Activated naive CD4-positive, alpha-beta T cell (primary cell): ENCODE measurements at places on chromosomes 3 and 15.

DNA sequence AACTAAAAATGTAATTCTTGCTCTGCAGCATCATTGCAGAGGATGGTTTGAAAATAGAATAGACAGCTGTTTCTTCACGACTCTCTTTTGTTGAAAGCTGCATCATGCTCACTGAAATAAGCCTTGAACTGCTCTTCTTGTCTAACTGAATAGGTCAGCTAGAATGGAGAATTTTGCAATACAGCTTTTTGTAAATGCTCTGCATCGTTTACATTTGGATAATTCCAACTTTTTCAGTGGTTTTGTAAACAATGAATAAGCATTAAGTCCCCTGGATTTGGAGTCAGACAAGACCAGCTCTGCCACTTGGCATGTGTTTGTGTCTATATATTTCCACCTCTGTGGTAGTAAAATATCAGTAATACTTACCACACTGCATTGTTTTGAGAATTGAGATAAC is 95.2 kb downstream of the PLSCR2 start:
- DNase-seq = no peak

- DNase-seq = no peak
Measured at GRCh38 chr3:25025236-25025635, 402.8 kb upstream of the RARB start.

DNA sequence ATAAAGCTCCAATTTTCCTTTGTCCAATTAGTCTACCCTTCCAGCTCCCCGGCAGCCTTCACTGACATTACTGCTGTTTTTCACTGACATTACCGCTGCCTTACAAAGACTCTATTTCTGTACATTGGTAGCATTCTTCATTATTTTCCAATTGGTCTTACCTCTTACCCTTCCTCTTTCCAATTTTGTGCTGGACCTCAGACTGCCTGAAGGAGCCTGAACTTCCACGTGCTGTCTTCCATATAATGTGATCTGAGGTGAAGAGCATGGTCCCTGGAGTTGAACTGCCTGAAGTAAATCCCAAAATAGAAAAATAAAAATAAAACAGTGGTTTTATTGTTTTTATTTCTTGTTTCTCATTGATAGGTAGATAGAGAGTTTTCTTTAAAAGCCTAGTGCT is 9.2 kb upstream of the TNIK start:
- DNase-seq = no peak

DNA sequence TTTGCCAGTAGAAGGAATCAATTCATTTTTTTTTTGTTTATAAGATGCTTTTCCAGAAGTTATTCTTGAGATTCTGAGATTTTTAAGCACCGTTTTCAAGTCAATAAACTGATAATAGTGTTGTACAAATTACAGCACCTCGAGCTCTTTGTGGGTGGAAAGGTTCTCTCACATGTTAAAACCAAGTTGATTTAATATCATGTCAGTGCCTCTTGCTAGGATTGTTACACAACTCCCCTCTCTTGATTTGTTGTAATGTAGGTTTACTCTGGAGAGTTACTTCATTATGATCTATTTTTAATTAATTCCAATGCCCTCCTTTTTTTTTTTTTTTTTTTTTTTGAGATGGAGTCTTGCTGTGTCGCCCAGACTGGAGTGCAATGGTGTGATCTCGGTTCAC is 25.8 kb upstream of the UBXN7 start:
- DNase-seq = no peak

GRCh38 chr3:188553569-188553968 is 399.6 kb downstream of the LPP start:
- no peak for DNase-seq

DNA sequence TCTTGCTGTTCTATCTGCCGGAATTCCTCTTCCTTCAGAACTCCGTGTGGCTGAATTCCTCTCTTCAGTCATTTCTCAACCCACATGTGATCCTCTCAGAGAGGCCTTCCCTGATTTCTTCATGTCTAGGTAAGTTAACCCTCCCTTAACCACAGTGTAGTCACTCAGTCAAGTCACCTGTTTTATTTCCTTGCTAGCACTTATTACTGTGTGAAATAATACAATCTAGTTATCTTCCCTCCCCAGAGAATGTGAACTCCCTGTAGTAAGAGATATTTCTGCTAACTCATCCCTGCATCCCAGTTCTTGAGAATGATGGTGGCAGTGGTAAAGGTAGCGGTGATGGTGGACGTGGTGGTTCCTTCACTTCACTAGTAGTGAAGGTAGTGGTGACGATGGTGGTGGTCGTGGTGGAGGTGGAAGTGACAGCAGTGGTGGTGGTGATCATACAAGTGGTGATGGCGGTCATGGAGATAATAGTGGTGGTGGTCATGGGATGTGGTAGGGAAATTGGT is 33.3 kb downstream of the COL6A5 start:
- no peak for DNase-seq

DNA sequence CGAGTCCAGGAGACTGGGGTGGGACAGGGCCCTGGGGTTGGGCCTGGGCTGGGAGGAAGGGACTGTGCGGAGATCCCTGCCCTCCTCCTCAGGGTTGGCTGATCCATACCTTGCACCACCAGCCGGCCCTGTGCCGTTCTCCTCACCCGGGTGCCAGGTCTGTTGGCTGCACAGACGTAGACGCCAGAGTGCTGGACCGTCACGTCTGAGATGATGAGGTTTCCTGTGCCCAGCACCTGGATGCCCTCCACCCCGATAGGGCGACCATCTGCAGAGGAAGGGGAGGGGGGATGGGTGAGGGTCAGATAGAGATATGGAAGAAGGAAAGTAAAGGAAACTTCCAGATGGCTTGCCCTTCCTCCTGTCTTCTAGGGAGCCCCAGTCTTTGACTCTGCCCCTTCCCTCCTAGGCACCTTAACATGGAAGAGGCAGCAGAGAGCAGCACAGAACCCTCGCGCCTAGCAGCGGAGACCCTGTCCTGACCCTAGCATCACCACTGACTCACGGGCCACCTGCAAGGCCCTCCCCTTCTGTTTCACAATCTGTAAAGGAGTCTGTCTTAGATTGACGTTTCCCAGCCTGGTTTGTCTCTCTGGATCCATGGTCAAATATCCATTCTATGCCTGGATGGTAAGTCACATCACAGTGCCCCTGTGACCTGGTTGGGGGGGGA is 28.8 kb downstream of the RNU5B-1 start:
- no peak for DNase-seq

DNA sequence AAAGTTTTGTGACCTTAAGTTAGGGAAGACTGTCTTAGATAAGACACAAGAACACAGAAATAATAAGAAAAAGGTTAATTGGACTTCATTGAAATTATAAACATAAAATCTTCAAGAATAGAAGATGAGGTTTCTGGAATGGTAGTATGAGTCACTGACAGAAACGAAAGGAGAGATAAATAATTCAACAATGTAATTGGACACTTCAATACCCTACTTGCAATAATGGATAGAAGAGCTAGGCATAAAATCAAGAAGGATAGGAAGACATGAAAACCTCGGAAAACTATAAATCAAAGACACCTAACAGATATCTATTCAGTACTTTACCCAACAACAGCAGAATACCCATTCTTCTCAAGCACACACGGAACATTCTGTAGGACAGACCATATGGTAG is 15.9 kb upstream of the MFSD1 start:
- DNase-seq = no peak

DNA sequence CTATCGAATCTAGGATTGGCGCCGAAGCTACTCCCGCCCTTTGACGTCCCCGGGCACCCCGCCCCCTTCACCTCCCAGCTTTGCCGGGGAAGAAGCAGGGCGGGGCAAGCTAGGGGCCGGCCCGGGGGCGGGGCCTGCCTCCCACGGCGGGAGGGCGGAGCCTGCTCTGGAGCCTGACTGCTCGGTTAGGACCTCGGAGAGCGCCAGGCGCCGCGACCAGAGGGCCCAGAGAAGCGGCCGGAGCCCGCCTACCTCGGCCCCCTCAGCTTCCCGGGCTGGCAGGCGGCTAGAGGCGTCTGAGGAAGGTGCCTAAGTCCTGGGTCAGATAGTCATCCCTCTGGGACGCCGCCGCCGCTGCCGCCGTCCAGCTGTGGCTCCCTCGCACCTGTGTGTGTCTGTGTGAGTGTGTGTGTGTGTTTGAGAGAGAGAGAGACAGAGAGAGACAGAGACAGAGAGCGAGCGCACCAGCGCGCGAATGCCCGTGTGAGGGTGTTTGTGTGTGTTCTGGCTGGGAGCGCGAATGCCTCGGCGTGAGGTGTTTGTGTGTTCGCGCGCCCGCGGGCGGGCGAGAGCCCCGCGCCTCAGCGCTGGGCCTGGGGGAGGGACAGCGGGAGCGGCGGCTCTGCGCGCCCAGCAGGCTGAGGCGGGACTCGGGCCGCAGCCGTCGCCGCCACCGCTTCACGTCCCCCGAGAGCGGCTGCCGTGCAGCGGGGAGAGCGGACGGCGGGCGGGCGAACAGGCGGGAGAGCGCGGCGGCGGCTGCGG is at the start of gene STXBP5L:
Gene STXBP5L, plus strand, starts transcription at position 176 of the 765 bp plus-strand sequence. CDS start 1,374 bp downstream, outside the sequence.
- DNase-seq = no peak

GRCh38 chr3:78476076-78476475 is 1291.7 kb downstream of the ROBO1 start:
- no peak for DNase-seq

DNA sequence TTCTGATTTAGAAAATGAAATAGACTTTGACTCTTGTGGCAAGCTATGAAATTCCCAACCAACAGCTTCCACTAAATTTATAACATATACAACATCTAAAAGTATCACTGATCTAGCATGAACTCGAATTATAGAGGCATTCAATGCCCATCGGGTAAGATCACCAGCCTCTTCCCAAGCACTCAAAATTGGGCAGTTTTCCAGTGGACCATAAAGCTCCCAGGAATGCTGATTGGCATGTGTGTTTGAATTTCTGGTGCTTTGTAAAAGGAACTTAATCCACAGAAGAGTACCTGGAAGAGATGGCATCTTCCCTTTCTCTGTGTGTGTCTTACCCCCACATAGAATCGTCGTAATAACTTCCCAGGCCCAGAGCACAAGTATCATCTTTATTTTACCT is 10.0 kb downstream of the LRTM1 start:
- no peak for DNase-seq

DNA sequence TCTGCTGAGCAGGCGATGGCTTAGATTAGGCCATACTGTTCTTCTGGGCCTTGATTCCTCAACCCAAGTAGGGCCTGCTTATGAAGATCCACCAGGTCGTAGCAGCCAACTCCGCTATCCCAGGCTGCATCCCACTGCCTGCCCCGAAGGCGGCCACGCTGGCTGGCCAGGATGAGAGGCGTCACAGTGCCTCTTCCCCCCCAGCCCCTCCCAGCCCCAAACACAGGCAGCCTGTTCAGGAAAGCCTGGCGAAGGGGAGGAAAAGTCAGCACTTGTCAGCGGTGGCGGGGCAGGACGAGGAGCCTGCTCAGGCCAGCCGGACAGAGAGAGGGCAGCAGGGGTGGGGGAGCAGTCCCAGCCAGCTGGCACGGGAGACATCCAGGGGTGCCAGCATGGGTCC is 11.2 kb downstream of the PTH1R start:
- no peak for DNase-seq

- DNase-seq = no peak
Measured at GRCh38 chr3:94234177-94234788, 171.4 kb downstream of the NSUN3 start.

DNA sequence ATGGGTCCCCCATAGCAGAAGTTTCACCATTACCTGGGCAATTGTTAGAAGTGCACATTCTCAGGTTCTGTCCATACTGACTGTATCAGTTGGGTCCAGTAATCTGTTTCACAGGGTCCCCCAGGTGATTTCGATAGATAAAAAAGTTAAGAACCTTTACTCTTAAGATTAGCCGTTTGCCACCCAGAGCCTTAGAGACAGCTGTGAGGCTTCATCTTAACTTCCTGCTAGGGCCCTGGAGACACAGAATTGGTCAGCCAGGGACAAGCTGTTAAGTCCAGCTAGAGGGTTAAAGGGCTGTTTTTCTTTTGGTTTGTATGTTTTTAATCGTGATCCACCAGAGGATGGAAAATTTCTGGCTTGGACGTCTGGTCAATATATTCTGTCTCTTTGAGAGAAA is 6.7 kb downstream of the FAM162A start:
- no peak for DNase-seq

DNA sequence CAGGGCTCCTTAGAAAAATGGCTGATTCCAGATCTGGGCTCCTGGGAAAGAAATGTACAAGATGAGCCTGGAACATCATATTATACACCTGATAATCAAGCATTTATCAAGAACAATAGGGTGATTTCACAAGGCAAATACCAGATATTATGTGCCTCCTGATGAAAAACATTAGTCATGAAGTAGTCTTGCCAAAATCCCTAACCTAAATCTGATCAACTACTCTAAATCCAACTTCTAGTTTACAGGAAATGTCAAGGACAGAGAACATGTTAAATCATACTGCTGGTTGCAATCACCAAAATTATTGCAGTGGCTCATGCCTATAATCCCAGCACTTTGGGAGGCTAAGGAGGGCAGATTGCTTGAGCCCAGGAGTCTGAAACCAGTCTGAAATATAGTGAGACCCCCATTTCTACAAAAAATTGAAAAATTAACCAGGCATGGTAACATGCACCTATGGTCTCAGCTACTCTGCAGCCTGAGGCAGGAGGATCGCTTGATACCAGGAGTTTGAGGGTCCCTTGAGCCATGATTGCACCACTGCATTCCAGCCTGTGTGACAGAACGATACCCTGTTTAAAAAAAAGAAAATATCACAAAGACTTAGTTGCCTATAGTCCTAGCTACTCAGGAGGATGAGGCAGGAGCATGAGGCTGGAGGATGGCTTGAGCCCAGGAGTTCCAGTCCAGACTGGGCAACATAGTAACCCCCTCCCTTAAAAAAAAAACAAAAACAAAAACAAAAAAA is 34.9 kb upstream of the ATP13A3 start:
- no peak for DNase-seq
